Stimulated activated effector memory CD8-positive, alpha-beta T cell treated with anti-CD3 and anti-CD28 coated beads, Interleukin-12 subunit alpha, Interleukin-12 subunit beta, amount 100 ng/mL, for 72 hours (primary cell): ENCODE measurements at places on chromosomes 6 and 20.

- no peak for DNase-seq
Observed at GRCh38 chr6:63807056-63807455, 171.5 kb downstream of the PHF3 start.

- DNase-seq, result no peak
Observed at GRCh38 chr6:139287868-139288267, 3.9 kb downstream of the TXLNB start.

- no peak for DNase-seq
Observed at GRCh38 chr6:152164957-152165356, 357.5 kb downstream of the ESR1 start.

DNA sequence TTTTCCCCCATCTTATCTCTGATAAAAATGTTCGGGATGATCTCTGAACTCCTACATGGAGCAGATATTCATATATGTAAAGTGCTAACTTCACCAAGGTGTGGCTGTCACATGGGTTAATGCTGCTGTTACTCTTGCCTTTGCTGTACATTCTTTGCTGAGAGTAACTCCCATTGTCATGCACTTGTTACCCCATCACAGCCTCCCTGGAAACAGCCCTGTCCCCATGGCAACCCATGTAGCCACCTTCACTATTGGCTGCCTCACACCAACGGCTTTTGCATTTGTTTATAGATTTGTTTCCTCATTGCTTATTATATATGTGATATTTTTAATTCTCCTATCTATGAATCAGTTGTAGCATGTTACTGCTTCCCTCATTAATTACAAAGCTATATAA, 17.3 kb upstream of the IBTK start:
- DNase-seq, result no peak

GRCh38 chr6:3317741-3318211, 59.0 kb downstream of the PSMG4 start:
- no peak for DNase-seq

DNA sequence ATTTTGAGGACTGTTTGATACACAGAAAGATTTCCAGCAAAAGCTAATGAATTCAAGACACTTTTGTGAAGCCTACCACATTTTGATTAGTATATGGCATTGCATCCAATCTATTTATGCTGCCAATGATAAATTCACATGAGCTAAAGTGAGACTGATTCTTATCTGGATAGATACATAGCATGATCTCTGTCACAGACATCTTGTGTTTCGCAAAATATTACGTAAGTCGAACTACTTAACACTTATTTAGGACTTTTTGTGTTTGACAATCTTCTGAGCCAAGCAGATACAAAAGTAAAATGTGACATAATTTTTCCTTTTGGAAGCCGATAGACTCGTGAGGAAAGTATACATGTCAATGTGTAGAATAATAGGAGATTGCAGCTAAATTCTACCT, 251.6 kb downstream of the HACE1 start:
- DNase-seq, result no peak

GRCh38 chr20:20972490-20972889, 133.7 kb downstream of the LINC00237 start:
- DNase-seq, result no peak

- no peak for DNase-seq
Observed at GRCh38 chr20:58537831-58538230, 22.6 kb upstream of the APCDD1L start.

DNA sequence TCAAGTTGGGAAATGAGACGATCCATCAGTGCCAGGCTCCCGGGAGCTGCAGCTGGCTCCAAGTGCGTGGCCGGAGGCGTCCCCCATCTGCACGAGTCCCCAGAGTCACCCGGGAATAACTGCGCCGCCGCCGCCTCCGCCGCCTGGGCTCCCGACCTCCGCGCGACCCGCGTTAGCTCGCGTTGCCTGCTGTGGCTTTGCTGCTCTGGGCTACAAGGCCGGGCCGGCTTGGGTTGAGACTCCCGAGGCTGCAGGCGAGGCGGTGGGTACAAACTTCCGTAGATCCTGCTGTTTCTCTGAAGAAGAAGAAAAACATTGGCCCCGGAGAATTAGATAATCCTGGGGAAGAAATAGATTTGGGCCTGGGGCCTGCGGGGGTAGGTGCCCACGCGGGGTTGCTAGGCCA, 7.4 kb upstream of the LAMP5 start:
- DNase-seq, result no peak

- DNase-seq, result no peak
Observed at GRCh38 chr6:124854338-124854922, 107.8 kb upstream of the RNF217 start.

GRCh38 chr20:258963-259362, 1.4 kb downstream of the DEFB132 start:
- DNase-seq, result peak; percentile 46

- DNase-seq, result no peak
Observed at GRCh38 chr6:30703011-30703410, 12.2 kb upstream of the NRM start.

DNA sequence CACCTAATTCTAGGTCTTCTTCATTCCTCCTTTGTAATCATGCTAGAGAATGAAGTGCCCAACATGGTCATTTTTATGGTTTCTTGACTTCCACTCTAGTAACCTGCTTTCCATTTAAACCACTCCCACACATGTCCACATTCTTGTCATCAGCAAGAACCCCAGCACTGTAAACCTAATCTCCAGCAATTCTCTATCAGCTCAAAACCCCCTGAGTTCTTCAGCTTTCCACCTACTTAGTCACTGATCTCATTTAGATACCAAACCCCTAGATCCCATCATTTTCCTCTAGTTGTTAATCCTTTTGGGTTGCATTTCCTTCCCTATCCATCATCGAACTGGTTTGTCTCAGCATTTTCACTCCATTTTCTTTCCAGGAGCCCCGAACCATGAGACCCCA, 49.7 kb downstream of the GOPC start:
- no peak for DNase-seq

GRCh38 chr6:97645757-97646156, 362.7 kb upstream of the MMS22L start:
- no peak for DNase-seq

GRCh38 chr6:37491171-37491829, 8.4 kb downstream of the CCDC167 start:
- DNase-seq, result no peak

- DNase-seq, result no peak
Observed at GRCh38 chr20:32209850-32210605, 2.3 kb downstream of the POFUT1 start.

GRCh38 chr6:156347246-156347645, 429.9 kb upstream of the ARID1B start:
- DNase-seq, result no peak
